Smooth muscle cell of the umbilical artery (primary cell): ENCODE measurements at places on chromosomes 4 and X. TPM values are rescaled to one million over a fixed set of nuclear protein-coding genes. Genes with fewer than 3 reads are reported as not detected.

Gene GAGE13
- not detected in 2 replicates for total RNA-seq

Gene TMEM47
- total RNA-seq, result 37.4 and 40.6 TPM in 2 replicates

Gene CNGA1
- 0.30 and 0.42 TPM in 2 replicates for total RNA-seq

Gene FGF13
- total RNA-seq, result not detected in 2 replicates

Gene TEC
- total RNA-seq, result under 0.01 and 0.78 TPM in 2 replicates

Gene RHOH
- total RNA-seq, result under 0.01 TPM in 1 of 2 replicates, not detected in the other
